ENCODE measurements at places on chromosomes 4 and X. TPM values are rescaled to one million over a fixed set of nuclear protein-coding genes. Genes with fewer than 3 reads are reported as not detected.
A peak's percentile ranks its signal among the peaks of the same experiment; 100 is the strongest.

DNA sequence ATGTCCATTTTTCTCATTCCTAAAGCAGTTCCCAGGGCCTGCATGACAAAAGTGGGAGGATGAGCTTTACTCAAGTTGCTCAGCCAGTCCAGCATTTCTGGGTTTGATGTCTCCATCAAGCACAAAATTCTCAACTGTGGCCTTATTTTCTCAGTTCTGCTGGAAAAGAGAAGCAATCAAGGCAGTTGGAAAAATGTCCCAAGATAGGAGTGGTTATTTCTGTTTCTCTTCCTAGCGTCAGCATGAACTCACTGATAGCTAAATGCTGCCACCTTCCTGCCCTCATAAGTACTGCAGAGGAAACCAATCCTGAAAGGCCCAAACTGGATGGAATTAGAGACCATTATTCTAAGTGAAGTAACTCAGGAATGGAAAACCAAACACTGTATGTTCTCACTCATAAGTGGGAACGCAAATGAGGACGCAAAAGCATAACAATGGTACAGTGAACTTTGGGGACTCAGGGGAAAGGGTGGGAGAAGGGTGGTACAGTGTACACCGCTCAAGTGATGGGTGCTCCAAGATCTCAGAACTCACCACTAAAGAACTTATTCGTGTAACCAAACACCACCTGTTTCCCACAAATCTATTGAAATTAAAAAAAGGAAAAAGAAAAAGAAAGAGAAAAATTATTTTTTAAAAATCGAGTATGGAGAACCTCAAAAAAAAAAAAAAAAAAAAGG, 29.6 kb downstream of the ADH7 start:
- DNase-seq, result peak; percentile 76

GRCh38 chrX:68454476-68455150, 21.3 kb upstream of the OPHN1 start:
- no peak for DNase-seq

- DNase-seq, result no peak
Measured at GRCh38 chr4:13289391-13289790, 194.7 kb downstream of the RAB28 start.

TSPAN7 gene
- total RNA-seq, result 38.1 TPM

- DNase-seq, result no peak
Measured at GRCh38 chr4:121950680-121951520, 960 bp downstream of the TRPC3 start.

DNA sequence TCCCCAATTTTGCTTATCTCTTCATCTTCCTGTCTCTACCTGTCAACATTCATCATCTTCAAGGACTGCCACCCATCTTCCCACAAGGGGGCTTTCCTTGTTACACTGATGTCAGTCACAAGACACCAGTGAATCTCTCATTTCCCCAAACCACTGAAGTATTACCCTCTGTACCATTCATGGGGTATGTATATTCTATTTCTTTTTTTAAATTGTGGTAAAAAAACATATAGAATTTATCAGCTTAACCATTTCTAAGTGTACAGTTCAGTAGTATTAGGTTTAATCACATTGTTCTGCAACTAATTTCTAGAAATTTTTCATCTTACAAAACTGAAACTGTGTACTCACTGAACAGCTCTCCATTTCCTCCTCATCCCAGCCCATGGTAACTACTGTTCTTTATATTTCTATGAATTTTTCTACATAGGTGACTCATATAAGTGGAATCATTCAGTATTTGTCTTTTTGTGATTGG, 98.6 kb downstream of the LARP7 start:
- DNase-seq, result no peak

GRCh38 chr4:772118-772517, 53.8 kb downstream of the CPLX1 start:
- DNase-seq, result no peak

DNA sequence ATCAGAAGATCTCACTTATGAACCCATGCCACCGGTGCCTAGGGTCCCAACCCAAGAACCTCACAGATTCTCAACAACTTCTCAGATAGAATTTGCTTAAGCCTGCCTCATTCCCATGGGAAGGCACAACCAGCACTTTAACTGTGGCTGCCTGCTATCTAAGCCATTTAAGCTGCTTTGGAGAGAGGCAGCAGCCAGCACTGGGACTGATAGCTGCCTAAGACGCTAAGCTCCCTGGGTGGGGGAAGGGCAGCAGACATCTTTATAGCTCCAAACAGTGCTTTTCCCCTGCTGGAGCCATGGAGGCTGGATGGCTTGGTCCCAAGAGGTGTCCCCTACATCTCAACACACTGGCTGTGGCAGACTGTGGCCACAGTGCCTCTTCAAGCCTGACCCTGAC, 1268.6 kb downstream of the FAM133A start:
- no peak for DNase-seq

DNA sequence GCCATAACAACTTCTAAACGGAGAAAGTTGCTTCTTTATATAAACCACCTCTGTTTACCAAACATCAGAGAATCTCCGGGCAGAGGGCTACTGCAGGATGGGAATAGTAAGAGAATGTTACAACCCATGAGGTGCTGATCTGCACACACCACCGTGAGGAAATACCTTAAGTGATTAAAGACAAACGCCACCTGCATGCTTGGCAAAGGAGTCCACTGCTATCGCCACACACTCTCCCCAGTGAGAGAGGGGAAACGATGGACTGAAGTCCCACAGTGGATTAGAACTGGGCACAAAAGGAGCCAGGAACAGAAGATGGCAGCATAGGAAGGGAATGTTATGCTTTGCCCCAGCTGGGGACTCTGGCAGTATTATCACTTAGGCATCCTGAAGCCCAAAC, 15.6 kb downstream of the MAML3 start:
- DNase-seq, result no peak

ETDC gene
- total RNA-seq, result not detected

FGF2 gene
- 7.6 TPM for total RNA-seq

GRCh38 chr4:53450773-53451172, 73.3 kb downstream of the FIP1L1 start:
- DNase-seq, result no peak

GRCh38 chr4:762211-763190, 56.9 kb downstream of the PCGF3 start:
- DNase-seq, result no peak

DNA sequence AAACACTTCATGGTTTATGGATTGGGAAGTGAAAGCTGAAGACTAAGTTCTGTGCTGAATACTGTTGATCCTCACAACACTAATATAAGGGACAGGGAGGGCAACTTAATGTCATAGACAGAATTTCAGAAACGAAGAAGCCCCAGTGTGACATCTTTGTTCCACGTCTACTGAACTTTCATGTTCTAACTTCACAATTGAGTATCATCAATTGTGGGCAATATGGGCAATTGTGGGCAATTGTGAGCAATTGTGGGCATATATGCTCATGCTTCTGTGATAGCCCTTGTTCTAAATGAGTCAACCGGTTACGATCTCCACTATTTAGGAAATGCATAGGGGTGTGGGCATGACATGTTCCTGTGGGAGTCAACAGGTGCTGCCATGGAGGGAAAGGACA, 33.7 kb downstream of the CYBB start:
- no peak for DNase-seq

CXCL6 gene
- total RNA-seq, result 0.22 TPM

GRCh38 chrX:40258909-40259308, 161.2 kb upstream of the BCOR start:
- DNase-seq, result no peak

TRAM1L1 gene
- total RNA-seq, result 0.65 TPM

SSX2 gene
- total RNA-seq, result not detected

CLOCK gene
- total RNA-seq, result 17.1 TPM

DNA sequence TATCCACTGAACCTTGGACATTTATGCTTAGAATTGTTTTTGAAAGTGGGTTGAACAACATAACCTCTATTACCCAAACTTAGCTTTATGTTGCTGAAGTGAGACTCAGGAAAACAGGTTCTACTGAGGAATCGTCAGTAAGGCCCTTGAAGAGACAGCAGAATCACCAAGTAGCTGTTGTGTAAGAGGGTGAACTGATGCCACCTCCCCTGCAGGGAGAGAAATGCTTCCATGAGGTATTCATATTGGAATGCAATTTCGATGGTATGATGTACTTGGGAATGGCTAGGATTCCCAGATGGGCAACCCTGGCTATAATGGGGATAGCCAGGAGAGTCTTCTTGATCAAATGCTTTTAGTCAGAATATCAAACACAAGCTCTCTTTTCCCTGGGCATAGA, 4.1 kb upstream of the SCRG1 start:
- DNase-seq, result no peak

DNA sequence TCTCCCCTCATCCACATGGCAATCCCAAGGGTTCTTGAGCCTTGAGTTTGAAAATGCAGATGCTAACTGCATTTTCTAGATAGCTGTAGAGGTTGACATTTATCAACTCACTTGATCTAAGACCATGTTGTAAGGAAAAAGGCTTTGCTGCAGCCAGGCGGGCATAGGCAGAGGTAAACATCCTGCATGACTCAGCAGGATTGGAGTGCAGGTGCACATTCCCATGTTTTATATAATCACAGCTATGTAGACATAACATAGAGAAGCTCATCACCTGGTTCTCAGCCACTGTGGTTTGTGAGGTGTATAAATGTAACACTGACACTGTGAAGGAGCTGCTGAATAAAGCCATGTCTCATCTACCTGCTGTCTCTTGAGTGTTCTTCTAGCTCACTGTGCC, 62.3 kb upstream of the PDE5A start:
- DNase-seq, result peak; percentile 11
